ENCODE measurements at places on chromosomes 7 and 10.

DNA sequence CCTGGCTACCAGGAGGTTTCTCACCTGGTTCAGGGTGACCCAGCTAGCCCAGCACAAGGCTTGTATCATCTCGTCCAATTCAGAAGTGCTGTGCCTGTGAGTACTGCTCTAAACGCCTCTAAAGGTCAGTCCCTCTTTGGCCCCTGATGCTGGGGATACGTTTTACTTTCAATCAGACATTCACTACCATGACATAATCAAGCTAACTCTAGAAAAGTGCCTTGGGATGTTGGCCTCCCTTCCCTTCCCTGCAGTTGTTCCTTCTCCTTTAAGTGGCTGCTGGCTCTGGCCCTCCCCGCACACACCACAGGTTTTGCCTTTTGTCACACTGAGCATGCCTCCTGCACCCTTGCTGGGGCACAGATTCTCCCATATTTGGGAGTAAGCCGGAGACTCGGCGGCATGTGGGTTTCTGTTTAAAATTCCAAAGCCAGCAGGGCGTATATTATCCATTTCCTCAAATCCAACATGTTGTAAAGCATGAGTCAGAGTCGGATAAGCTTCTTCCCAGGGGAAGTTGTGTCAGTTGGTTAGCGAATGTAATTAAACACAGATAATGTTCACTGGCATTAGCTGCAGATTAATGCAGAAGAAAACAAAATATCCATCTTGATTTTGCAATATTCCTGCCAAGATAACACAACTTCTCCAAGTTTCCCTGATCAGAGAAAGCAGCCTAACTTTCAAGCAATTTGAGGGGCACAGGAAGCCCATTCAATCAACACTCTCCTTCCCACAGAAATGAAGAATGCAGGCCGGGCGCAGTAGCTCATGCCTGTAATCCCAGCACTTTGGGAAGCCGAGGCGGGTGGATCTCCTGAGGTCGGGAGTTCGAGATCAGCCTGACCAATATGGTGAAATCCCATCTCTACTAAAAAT lies 31.8 kb upstream of the VCL start:
- no peak for DNase-seq

DNA sequence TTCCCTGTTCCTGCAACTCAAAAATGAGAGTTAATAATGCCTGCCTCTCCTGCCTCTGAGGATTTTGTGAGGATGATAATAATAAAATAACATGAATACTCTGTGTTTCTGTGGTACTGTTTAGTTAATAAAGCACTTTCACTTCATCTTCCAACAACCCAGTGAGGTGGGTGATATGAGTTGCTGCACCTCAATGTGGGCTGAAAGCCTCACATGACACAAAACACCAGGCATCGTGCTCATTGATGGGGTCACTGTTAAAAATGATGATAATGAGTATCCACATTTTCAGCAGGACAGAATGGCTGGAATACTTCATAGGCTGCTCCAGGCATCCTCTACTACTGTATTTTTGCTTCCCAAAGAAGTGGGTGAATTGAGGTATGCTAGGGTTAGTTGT lies 222.8 kb upstream of the NRP1 start:
- no peak for DNase-seq

DNA sequence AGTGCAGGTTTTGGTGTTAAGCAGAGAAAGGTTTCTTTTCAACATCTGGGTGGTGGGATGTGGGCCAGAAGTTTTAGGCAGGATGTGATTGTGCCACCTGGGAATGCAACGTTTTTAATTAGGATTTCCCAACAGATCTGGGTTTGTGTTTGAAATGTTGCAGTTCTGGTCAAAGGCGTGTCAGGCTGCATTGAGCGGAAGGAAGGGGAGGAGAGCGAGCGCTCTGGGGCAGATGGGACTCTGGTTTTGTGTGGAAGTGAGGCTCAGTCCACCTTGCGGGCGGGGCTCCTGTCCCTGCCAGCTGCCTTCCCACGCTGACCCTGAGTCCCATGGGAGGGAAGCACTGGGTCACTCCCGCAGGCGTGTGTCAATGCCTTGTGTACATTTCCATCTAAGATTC lies 767.7 kb downstream of the KCNMA1 start:
- no peak for DNase-seq

- no peak for DNase-seq
Observed at GRCh38 chr7:43869867-43870240, 537 bp upstream of the MRPS24 start.

- no peak for DNase-seq
Observed at GRCh38 chr7:3434611-3435010, 133.6 kb downstream of the SDK1 start.

GRCh38 chr7:1325246-1325645 lies 92.6 kb downstream of the UNCX start:
- no peak for DNase-seq

GRCh38 chr7:36863901-36864701 lies 139.8 kb upstream of the AOAH start:
- no peak for DNase-seq

GRCh38 chr7:803243-803635 lies 29.0 kb upstream of the SUN1 start:
- no peak for DNase-seq

DNA sequence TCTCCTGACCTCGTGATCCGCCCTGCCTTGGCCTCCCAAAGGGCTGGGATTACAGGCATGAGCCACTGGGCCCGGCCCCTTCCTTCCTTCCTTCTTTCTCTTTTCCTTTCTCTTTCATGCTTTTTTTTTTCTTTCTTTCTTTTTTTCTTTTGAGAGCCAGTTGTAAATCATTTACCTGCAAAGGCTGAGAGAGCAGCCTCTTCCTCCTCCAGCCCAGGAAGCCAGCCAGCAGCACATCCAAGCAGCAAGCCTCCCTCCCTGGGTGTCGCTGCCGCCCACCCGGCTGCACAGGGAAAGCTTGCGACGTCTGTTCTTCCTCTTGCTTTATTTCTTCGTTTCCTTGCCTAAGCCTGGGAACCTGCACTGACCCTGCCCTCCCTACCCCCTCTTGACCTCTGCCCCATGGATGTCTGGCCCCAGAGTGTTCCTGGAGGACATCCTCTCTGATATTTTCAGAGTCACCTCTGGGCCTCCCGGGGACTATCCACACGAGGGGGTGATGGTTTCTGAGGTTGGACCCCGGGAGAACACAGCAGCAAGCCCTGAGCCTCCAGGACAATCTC lies 62.8 kb upstream of the MYL10 start:
- DNase-seq: no peak

GRCh38 chr7:123935436-123936381 lies 10.7 kb downstream of the SPAM1 start:
- DNase-seq: no peak

DNA sequence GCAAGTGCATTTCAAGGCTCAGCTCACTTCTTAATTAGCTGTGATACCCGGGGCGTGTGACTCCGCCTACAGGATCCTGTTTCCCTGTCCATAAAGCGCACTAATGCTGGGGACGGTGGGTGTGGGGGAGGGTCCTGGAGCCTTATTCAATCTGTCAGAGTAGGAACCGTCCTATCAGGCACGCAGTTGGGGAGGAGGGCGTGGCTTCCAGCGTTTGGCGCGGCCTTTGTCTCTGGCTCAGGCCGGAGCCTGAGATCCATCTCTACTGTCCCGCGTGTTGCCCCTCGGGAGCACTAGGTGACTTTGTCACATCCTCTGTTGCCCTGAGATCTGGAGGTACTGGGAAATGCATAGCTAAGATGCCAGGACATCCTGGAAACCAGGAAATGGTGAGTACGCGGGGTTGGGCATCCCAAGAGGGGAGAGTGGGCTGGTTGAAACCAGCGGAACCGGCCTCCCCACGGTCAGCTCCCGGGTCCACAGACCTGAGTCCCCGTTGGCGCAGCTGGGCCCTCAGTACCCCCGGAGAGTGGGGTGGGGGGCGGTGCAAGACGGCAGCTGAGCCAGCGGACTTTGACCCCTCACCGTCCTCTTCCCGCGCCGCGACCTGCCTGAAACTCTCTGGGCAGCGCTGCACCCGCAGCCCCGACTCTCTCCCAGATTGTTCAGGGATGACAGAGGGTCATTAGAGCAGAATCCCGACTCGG lies 104.4 kb upstream of the ZNF92 start:
- DNase-seq: peak; percentile 93
